Left renal pelvis (tissue), 4 donors: ENCODE measurements at places on chromosomes 3 and 15.

GRCh38 chr3:170867143-170867937 is 2.7 kb downstream of the RPL22L1 start:
- no peak for DNase-seq

- no peak for DNase-seq
Observed at GRCh38 chr3:118766306-118766669, 268.4 kb downstream of the IGSF11 start.

GRCh38 chr3:44478606-44479094 is 1.2 kb upstream of the ZNF445 start:
- DNase-seq: no peak

DNA sequence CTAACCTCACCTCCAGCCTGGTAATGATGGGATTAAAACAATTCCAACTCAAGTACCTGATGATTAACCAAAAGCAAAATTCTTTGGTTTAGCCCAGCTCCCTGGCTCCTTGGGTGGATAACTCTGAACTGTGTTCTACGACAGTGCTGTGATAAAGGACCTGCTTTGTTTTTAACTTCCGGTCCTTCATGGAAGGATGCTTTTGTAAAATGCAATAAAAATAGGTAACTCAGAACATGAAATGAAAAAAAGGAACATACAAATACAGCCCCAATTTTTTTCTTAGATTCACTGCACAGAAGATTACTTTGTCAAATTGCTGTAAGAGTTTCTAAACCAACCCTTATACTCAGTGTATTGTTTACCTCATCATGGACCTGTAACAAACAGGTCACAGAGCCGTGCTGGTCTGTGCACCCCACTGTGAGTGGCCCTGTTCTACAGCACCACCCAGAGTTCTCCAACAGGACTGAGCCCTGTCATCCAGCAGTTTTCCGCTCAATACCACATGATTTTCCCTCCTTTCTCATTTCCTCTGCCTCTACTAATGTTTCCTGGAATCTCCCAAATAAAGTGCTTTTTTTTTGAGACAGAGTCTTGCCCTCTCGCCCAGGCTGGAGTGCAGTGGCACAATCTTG is 4.9 kb upstream of the PCYT1A start:
- no peak for DNase-seq

DNA sequence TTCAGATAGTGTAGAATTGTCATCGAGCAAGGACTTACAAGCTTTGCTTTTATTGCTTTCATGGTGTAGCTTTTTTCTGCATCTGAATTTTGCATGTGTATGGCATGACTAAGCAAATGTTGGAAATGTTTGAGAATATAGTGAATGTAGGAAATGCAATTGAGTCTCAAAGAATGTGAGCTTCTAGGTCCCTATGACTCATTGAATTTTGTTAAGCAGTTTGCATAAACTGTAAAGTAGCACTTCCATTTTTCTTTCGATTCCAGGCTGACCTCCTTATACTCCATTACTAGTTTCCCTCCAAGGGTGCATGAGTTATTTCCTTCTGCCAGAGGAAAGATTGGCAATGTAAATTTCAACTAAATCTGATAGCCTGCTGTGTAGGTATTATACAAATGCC is 619.2 kb downstream of the DIPK2A start:
- no peak for DNase-seq

- no peak for DNase-seq
Observed at GRCh38 chr15:22874966-22875365, 36.5 kb downstream of the NIPA2 start.

DNA sequence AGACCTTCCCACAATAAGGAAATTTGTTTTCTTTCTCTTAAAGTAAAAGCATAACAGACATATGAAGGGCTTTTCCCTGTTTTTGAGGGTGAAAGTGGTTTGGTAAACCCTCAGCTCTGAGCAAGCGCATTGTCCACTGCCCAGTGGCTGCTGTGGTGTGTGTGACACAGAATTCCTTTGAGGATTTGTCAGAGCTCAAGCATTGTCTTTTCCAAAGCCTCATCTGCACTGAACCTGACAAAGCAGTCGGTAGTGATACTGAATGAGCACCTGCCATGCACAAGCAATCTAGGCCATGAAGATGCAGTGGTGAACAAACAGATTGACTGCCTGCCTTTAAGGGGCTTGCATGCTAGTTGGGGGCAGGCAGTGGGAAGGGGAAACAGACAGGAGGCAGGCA is 128.3 kb downstream of the PLCL2 start:
- no peak for DNase-seq

GRCh38 chr3:99620077-99620767 is 18.2 kb upstream of the COL8A1 start:
- no peak for DNase-seq

- no peak for DNase-seq
Observed at GRCh38 chr3:138010273-138010590, 267 bp downstream of the CLDN18 start.

DNA sequence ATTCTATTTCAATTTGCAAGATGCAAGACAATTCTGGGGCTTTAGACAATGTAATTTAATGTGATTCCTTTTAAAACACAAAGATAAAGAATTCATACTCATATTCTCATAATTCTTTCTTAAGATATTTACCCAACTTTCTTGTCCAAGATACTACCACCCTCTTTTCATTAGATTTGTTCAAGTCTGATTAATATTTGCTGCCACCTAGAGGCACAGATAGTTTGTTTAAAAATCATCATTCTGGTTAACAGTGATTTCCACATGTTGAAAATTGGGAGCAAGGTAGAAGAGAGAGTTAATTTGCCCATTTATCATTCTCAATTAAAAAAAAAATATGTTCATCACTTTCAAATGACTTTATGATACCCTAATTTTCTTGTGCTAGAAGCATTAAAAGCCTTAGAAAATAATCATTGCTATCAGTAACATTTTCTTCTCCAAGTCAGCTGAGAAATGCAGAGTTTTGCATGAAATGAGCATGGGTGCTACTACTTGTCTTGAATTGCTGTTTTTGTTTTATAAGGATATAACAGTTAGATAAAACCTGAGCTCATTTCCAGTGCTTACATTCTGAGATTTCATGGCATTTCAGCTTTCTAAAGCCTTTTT is 11.6 kb downstream of the TAMM41 start:
- no peak for DNase-seq

- no peak for DNase-seq
Observed at GRCh38 chr15:52960283-52960682, 170.1 kb upstream of the ONECUT1 start.

DNA sequence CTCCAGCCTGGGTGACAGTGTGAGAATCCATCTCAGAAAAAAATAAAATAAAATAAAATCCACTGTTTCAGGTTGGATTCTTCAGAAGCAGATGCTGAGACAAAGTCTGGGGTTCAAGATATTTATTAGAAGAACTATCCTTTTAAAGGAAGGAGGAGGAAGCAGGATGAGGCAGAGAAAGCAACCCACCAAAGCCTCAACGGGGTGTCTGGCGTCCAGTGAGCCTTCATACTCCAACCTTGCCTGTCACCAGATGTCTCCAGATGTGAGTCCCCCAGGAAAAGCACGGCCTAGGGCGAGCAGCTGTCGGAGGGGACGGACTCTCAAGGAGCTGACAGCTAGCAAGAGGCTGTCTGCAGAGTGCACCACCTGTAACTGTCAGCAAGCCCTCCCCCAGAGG is 37.3 kb downstream of the MB21D2 start:
- no peak for DNase-seq

GRCh38 chr3:25872200-25872877 is 82.4 kb downstream of the OXSM start:
- DNase-seq: no peak

DNA sequence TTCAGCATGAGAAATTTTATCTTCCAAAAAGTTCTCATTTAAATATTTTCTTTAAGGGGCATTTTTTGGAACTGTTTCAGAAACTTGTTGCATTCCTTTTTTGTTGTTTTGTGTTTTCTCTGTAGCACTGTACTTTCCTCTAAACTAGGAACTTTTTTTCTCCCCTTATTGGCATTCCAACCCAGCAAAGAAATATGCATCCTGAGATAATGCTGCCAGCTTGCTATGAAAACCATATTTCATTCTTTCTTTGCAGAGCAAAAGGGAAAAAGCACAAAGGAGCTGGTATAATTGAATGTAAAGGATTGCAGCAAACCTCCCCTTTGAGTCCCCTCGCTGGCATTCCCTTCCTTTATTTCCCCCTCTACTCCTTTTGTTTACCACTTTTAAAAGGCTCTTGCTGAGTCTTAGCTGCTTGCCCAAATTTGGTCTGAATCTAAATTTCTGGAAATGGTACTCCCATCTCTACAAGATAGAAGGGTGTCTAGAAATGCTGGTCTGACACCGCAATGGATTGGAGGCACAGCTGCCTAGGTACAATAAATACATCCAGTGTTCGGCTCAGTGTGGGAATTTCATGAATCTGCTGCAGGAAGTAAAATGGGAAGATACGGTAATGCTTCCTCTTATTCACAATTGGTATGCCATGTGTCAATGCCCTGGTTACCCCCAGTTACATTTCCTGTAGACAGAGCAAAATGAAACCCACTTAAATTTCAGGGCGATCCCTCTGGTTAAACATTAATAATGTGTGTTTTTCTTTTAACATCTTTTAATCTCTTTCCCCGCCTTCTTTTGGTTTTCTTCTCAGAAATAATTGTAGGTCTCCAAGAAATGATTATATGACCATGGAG is 156.6 kb downstream of the MEIS2 start:
- DNase-seq: no peak

GRCh38 chr15:81265944-81266775 is 57.8 kb downstream of the STARD5 start:
- peak; percentile 62 for DNase-seq

DNA sequence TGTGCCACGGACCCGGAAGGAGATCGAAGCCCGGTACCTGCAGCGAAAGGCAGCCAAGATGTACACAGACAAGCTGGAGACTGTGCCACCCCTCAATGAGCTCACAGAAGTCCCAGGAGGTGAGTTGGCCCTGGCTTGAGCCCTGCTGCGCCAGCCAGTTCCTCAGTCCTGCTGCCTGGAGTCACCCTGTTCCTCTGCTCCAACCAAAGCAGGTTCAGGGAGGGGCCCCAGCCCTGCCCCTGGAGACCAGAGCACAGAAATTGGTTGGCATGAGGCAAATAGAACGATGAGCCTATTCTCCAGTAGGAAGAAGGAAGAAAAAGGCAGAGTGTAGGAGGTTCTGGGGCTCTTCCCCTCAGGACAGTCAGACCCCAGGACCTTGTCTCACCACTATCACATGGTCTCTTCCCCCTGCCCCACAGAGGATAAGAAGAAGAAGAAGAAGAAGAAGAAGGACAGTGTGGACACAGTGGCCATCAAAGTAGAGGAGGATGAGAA is 8.0 kb downstream of the TMIE start:
- DNase-seq: no peak

- DNase-seq: no peak
Observed at GRCh38 chr15:94080989-94081605, 150.3 kb upstream of the MCTP2 start.

DNA sequence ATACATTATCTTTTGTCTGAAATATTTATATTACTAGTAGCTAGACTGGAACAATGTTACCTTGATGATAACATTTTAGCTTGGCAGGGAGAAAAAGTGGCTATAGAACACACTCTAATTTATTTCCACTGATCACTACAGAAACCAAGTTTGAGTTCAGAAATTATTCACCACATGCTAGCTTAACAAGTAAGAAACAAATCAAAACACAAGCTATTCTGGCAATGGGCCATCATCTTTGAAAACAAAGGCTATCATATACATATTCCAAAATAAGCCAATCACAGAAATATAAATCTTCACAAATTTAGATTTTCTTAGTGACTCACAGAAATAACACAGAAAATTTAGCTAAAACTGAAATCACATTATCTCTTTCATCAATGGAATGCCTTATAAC is 17.1 kb downstream of the AQR start:
- DNase-seq: no peak

- DNase-seq: no peak
Observed at GRCh38 chr3:99866261-99866761, 48.6 kb downstream of the CMSS1 start.

GRCh38 chr15:31317017-31317416 is 9.6 kb upstream of the KLF13 start:
- no peak for DNase-seq

GRCh38 chr3:60674870-60675269 is 576.4 kb downstream of the FHIT start:
- no peak for DNase-seq

DNA sequence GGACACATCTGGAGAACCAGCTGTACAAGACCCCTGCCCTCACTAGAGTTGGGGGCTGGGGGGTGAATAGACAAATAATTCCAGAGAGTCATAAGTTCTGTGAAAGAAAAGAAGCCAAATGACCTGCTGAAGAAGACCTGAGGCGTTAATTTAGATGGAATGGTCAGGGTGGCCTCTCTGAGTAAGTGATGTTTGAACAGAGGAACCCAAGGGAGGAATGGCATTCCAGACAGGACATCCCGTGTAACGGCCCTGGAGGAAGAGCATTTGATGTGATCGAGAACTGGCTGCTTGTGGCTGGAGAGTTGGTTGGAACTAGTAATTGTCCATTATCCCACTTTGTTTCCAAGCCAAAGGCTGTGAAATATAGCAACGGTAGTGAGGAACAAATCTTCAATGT is 1.7 kb downstream of the NR2C2 start:
- DNase-seq: no peak

DNA sequence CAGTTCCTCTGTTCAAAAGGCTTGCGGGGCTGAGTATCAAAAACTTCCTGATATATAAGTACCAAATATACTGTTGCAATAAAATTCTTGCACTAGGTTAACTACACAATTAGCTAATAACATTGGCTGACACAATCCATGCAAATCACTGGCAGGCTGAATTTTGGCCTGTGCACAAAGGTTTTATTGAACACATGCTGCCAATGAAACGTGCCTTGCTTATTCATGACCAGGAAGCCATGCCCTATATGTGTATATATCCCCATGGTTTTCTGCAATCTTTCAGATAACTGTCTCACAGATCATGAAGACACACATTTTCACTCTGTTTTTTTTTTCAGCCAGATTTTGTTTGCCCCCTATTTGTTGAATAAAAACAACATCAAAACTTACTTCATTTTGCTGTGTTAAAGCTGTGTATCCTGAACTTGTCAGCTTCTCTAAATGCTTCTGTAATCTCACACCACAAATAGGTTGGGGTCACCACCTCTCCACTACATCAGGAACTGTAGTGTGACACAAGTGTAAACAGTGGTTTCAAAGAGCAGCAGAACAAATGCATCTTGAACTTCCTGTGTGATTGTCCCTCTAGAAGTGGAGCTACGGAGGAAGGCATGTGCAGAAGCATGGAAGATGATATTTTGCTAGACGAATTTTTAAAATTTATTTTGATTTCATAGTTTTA is 920.7 kb upstream of the NR2F2 start:
- peak; percentile 63 for DNase-seq

GRCh38 chr3:48422681-48423080 is 7.2 kb downstream of the PLXNB1 start:
- no peak for DNase-seq

GRCh38 chr15:33864360-33865075 is 103.8 kb upstream of the CHRM5 start:
- DNase-seq: no peak
